ENCODE measurements at places on chromosomes 1 and 21.

DNA sequence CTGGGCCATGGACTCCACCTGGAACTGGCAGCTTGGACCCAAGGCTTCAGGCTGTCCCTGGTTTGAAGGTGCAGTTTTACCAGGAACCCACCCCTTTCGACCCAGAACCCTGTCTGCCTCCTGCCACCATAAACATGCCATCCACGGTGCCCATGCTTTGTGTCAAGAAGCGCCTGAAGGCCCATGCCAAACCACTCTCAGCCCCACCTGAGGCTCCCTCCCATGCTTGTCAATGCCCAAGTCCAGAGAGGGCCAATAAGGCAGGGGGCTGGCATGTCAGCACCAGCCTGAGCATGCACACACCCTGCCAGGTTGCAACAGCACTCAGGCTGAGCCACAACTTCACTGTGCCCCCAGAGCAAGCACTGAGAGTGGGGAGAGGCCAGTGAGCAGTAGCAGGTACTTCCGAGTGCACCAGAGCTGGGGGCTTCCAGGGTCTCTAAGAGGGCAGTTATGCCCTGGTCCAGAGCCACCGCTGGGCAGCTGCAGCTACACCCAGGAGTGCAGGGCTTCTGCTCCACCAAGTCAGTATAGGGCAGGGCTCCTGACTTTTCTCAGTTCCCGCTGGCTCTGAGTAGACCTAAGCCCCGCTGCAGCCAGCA is 1256.0 kb downstream of the AMY1C start:
- peak; percentile 38 for DNase-seq

DNA sequence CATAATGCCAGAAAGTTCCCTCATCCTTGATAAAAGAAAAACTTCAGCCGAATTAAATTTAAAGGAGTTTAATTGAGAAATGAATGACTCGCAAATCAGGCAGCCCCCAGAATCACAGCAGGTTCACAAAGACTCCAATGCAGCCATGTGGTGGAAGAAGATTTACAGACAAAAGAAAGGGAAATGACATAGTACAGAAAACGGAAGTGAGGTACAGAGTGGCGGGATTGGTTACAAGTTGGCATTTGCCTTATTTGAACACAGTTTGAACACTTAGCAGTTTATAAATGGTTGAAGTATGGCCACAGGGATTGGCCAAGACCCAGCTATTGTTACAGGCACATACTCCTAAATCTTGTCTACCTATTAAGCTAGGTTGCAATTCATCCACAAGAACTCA is 46.6 kb downstream of the HIVEP3 start:
- no peak for DNase-seq

DNA sequence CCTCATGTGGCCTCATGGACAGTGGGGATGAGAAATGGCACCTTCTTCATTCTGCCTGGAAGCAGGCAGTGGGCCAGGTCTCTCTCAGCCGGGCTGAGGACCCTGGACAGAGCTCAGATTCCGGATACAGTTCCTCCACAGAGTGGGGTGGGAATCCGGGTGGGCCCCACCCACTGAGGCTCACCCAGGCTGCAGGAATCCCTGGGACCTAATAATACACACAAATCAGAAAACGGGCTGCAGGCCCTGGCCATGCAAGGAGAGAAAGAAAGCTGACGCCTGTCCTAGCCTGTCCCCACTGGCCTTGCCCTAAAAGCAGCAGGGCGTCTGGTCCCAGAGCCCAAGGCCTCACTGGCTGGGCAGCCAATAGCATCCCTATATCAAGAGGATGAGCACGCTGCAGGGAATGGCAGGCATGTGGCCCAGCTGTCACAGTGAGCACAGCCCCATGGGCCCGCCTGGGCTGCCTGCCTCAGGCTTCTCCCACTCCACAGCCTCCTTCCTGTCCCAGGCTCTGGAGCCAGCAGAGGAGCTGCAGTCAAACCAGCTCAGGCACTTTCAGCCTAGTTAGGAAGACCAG is 25.3 kb downstream of the ACTA1 start:
- DNase-seq = peak; percentile 80

DNA sequence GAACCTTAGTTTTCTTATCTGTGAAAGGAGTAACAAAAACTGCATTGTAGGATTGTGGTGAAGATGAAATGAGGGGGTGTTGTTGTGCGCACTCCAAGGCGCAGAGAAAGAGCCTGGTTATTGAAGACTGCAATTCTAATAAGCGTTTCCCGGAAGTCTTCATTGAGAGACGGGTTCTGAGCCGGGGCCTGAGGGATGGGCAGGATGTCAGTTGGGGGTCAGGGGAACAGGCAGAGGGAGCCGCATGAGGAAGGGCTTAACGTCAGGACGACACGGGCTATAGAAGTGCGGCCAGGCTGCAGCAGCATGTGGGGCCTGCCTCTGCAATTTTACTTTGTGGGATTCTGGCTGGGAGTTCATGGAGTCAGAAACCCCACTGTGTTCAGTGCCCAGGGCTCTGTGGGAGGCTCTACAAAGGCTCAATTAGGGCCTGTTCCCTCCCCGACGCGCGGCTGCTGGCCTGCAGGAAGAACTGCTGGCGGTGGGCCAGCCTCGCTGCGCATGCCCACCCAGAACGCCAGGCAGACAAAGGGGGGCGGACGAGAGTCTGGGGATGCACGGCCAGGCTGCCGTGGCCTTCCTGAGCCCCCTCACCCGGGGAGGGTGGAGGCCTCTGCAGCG is 20.7 kb downstream of the TRIM62 start:
- peak; percentile 83 for DNase-seq

- no peak for DNase-seq
These were observed 17.7 kb upstream of the A3GALT2 start for GRCh38 chr1:33338440-33339211.

GRCh38 chr1:17874710-17875109 is 119.6 kb downstream of the ACTL8 start:
- peak; percentile 66 for DNase-seq

GRCh38 chr1:221583465-221583864 is 158.4 kb downstream of the DUSP10 start:
- DNase-seq = no peak

DNA sequence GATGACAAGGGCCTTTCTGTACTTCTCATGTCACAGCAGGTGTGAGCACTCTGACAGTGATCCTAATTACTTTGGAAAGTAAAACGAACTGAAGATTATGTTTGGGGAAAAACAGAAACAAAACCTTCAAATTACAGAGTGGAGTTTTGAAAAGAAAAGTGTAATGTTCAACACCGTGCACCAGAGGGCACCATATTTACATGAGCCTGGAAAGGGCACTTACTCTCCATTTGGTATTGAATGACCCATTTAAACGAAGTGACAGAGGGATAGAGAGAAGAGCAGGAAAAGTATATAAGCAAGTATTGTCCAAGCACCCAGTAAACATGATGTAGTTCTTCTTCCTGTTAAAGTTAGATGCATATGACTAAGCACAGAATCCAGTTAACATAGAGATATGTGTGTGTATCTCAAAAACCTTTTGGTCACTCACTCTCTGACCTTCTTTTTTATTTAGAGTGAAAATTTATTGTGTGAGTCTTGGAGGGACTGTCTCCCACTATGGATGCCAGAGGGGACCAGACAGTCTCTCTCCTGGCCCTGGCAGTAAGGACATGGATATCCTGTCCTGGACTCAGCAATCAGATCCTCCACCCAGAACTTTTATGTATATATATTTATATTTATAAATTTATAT is 3.8 kb upstream of the RGSL1 start:
- DNase-seq = peak; percentile 83

- no peak for DNase-seq
These were observed 47.7 kb downstream of the BRINP3 start for GRCh38 chr1:190429932-190430331.

GRCh38 chr1:51214615-51215131 is 21.4 kb upstream of the RNF11 start:
- peak; percentile 15 for DNase-seq

DNA sequence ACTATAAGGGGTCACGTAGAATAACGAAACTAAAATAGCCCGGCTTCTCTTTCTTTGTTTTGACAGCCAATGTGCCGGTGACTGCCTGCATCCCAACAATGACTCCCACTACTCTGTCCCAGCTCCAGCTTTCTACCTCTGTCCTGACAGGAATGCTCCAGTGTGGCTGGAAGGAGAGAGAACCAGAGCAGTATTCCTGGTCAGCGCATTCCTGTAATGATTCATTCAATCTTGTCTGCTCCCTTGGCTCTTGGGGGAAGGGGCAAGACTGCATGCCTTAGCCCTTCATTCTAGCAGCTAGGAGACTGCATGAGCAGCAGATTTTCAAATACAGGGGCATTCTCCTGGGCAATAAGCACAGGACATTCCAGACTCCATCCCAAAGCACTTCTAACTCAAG is 132.1 kb upstream of the PRMT6 start:
- DNase-seq = no peak

- no peak for DNase-seq
These were observed 1058.1 kb upstream of the TMPRSS15 start for GRCh38 chr21:19461481-19462205.
